ENCODE measurements at places on chromosomes 6 and 20. TPM values are rescaled to one million over a fixed set of nuclear protein-coding genes. Genes with fewer than 3 reads are reported as not detected.
A peak's percentile ranks its signal among the peaks of the same experiment; 100 is the strongest.

The SIM1 gene
- total RNA-seq, result not detected

The SEC23B gene
- total RNA-seq, result 10.5 TPM

GRCh38 chr20:45828589-45828988, 1.5 kb upstream of the TNNC2 start:
- no peak for DNase-seq

- peak; percentile 73 for DNase-seq
These were observed 43.6 kb downstream of the FGD2 start for GRCh38 chr6:37048851-37049757.

- no peak for DNase-seq
These were observed 374.3 kb downstream of the CDH26 start for GRCh38 chr20:60332523-60332922.

DNA sequence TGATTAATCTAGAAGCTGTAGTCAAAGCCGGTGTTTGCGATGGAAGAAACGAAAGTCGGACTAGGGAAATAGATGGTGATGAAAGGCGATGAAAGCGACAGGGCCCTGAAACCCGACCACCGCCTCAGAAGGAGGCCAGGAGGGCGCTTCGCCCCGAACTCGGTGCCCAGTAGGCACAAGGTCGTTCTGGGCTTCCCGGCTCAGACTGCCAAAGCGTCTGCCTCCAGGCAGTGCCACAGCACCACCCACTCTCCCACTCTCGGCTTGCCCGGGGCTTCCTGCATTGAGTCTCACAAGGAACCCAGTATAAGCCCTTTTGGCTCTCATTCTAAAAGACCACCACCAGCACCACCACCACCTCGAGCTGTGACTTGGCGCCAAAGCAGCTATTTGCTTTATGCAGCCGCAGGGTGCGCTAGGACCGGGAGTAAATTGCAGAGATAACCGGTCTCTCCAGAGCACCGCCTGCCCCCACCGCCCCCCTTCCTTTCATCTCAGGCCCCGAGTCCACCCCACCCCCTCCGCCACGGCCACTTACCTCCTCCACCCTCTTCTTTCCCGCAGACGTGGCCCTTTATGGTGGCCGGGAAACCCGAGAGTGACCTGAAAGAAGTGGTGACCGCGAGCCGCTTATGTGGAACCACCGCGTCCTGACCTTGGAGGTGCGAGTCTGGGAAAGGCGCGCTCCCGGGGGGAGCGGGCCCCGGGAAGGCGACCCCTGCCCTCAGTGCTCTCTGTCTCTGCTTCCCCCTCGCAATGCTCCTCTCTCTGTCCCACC, 2.4 kb downstream of the TCF21 start:
- DNase-seq, result peak; percentile 73

GRCh38 chr20:62285722-62286121, 17.1 kb upstream of the ADRM1 start:
- no peak for DNase-seq

The TSBP1 gene
- not detected for total RNA-seq

DNA sequence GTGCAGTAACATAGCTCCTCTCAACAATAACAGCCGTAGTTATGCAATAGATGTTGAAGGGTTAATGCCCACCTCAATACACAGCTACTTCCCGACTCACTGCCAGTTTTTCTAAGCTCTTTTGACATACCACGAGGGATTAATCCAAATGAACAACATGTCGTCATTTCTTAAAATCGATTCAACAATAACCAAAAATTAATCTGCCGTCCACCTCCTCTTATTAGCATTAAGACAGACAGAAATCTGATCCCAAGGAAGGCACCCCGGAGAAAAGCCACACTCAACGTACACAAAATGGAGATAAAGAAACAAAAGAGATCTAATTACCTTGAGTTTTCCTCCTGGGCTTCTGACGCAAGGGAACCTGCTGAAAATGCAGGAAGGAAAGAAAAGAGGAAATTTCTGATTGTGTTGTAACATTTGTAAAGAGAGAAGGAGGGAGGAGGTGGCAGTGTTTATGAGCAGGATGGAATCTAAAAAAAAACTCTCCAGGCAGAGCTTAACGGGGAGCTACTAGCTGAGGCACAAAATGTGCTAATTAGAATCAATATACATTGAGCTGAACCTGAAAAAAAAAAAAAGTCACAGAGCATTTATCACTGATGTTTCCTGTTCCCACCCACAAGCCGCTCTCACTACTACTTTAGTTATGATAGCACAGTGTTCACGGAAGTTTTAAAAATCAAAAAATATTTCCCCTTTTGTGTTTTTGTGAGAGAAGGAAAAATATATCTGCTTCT, 109.3 kb downstream of the IPCEF1 start:
- no peak for DNase-seq

DNA sequence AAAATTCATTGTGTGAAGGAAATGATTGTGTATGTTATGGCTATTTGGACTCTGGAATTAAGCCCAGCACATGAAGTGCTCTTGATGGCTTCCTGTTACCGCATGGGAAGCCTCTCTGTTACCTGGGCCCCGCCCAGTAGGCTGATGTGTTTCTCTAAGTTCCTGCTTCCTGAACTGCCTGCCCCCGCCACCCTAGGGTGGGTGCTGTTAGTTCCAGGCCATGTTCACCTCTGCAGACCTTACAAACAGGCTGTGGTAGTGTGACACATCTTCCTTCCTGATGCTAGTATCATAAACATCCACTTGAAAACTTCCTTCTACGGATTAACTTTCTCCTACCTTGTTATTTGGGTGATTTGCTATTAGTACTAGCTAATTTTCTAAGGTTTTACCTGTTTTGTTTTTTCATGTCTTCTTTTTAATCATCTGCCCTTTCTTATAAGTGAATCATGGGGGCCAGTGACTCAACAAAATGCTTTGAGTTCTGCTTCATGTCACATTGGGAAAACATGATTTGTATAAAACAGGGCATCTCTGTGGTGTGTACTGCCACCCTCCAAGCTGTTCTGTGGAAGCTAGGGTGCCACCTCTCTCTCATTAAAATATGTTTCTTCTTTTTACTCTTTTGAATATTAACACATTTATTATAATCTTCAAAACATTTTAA, 40.6 kb downstream of the SH3BGRL2 start:
- DNase-seq, result peak; percentile 66

DNA sequence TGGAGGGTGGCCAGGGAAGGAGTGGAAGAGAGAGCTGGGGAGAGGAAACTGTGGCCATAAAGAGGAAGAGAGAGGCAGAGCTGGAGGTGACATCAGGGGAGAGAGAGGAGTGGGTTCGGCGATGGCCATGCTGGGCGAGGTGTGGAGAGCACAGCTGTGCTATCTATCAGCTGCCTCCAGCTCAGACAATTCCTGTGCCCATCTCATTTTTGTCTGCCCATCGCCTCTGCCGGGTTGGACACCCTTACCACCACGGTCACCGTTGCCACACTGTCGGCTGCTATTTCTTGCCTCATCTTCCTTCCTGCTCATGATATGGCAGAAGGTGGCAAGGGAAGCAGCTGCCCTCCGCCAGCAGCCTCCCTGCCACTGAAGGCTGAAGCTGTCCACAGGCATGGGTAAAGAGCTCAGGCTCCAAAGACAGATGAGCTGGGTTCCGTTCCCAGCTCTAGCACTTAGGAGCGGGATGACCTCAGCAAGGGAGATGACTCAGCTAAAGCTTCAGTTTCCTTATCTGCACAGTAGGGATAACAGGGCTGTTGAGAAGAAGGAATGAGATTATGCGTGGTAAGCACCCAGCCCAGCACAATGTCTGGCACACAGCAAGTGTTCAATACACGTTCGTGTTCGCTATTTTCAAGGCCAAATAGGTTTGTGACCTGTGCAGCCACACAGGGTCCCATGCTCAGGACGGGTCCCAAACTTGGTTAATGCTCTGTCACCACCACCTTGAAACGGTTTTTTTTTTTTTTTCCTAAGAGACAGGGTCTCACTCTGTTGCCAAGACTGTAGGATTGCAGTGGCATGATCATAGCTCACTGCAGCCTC, 21.9 kb upstream of the TAF8 start:
- DNase-seq, result no peak

The ECT2L gene
- total RNA-seq, result not detected

- no peak for DNase-seq
These were observed 30.8 kb upstream of the MICB start for GRCh38 chr6:31467151-31467550.

DNA sequence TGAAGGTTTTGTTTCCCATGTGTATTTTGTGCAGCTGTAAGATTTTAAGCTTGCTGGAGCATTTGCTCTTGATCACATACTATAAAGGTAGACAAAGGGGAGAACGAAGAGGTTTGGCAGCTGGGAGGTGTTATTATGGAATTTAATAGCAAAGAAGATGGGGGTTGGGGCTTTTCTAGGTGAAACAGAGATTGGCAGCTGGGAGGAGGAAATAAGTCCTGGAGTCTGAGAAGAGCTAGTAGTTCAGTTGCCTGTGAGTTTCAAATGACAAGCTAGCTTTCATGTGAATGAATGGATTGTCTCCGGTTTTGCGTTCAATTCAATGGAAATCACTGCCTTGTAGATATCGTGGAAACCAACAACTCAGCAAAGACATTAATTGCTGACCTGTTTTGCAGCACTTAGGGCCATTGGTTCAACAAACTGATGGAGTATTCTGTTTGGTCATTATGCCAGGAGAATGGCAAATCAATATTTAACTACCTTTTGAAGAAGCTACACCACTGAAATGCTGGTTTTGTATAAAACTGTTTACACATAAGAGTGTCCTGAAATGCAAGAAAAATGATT, 38.1 kb upstream of the FLRT3 start:
- DNase-seq, result no peak

DNA sequence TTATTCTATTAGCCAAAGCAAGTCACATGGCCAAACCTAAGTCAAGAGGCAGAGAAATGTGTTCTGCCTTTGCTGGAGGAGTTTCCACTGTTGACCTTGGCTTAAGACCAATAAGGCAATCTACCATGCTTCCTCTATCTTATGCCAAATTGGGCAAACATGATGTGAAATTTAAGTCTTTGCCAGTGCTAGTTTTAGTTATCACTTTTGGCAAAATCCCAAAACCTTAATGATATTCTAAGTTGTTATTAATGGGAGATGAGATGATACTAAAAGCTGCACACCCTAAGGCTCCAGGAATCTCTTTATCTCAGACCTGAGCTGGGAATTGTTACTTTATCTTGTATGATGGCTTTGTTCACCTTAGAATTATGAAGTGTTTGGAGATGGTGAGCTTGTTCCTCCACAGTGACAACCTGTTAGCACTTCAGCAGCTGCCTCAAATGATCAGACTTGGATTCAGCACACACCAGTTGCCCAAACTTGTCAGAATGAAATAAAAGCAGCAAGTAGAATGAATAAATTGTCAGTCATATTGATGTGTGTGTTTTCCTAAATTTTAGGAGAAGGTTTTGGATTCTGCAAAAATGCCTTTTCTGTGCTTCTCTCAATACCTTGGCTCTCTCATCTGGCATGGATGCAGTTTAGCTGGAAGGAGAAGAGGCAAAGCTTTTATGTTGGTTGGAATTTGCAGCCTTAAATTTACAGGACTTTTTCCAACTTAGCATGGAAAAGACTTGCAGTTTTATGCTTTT, 49.3 kb downstream of the RIN2 start:
- DNase-seq, result peak; percentile 6

DNA sequence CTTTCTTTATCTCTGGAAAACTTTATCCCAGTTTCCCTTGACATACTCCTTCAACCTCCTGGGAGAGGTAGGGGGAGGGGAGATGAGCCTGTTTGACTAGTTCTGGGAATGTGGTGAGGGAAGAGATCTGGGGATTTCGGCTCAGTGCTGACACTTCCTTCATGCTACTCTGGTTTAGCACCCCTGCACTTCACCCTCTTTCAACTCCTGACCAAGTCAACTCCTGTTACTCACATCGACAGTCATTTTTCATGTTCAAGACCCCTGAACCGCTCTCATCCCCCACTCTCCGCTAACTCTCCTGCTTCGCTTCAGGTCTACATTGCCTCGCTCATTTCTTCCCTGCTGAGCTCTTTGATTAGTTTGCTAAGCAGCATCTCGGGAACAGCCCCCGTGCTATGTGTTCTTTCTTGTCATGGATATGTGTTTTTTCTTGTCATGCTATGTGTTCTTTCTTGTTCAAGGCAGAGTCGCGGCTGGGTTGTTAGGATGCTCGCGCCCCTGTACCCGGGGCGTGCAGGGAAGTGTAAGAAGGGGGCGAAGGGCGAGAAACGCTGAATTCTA, 16.6 kb upstream of the TRIM27 start:
- DNase-seq, result peak; percentile 71

GRCh38 chr6:118780668-118781067, 113.3 kb upstream of the ASF1A start:
- no peak for DNase-seq

DNA sequence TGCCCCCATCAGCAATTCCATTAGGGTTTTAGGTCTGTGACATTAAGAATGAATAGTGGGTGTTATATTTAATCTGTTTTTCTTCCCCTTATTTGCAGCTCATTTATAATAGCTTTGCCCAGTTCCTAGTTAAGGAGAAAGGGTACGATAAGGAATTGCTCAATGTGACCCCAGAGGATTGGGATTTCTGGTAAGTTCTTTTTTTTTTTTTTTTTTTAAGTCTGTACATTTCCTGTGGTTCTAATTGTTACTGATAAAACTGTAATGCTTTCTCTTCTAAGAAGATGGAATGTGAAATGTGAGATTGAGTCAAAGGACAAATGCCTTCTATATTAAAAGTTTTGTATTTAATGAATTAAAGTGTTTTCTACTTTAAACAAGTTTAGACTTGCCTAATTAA, 5.5 kb downstream of the NT5DC1 start:
- no peak for DNase-seq

- DNase-seq, result no peak
These were observed 21.1 kb upstream of the EDN1 start for GRCh38 chr6:12269110-12269509.

- no peak for DNase-seq
These were observed 200.7 kb upstream of the BMP2 start for GRCh38 chr20:6566821-6567220.

The PACRG gene
- 2.5 TPM for total RNA-seq

DNA sequence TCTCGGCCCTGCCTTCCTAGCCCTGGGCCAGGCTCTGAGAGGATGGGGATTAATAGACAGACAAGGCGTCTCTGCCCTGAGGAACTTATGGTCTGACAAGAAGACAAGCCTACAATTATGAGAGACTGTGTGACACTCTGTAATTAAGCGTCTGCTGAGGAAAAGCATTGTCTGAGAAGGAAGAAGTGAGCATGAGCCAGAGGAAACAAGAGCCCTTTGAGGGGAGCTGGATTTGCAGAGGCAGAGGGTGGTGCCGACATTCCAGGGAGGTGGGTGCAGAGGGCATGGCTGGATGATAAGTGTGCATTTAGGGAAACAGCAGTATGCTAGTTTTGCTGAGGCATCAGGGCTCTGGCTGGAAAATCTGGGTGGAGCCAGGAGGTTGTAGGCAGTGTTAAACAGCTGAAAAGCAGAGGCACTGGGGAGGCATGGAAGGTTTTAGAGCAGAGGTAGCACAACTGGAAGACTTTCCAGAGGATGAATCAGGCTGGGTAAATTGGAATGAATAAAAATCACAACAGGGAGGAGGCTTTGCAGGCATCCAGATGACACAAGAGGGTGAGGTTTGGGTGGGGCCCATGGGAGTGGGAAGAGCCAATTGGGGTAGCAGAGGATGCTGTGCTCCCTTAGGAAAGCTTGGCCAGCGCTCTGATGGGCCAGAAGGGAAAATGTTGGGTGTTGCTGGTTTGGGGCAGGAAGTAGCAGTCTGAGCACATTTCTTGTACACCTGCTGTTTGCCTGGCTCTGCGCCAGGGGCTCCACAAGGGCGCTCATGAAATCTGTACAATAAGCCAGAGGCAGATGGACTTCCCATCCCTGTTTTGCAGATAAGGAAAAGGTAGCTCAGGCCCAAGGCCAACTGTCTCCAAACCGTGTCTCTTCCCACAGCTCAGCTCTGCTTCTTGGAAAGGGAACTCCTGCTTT, 74.0 kb upstream of the MYL9 start:
- DNase-seq, result peak; percentile 77

All from sigmoid colon (tissue), 7 donors.